ENCODE measurements at places on chromosomes 3 and 15.

GRCh38 chr3:100400419-100400779 lies 490 bp downstream of the TOMM70 start:
- DNase-seq: peak; percentile 34

GRCh38 chr15:30954674-30955073 lies 36.8 kb downstream of the MTMR10 start:
- DNase-seq: no peak

DNA sequence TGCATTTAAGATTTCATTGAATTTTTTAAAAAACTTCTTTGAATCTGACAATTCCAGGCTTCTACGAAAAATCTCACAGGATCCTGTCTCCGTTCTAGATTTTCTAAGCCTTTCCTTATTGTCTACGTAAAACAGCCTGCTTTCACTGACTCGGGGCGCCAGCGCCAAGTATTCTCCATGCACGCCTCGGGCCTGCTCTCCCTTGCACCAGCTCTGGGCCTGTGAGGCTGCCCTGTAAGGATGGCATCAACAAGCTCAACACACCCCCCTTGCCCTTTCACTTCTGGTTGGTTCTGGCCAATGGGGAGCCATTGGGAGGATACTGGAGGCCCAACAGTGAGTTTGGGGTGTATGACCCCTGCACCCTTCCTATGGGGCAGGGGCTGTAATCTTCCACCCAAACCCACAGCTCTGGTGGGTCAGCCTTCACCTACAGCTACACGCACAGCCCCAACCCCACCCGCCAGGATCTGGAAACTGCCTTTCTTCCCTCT lies 47.8 kb downstream of the SLC41A3 start:
- no peak for DNase-seq

DNA sequence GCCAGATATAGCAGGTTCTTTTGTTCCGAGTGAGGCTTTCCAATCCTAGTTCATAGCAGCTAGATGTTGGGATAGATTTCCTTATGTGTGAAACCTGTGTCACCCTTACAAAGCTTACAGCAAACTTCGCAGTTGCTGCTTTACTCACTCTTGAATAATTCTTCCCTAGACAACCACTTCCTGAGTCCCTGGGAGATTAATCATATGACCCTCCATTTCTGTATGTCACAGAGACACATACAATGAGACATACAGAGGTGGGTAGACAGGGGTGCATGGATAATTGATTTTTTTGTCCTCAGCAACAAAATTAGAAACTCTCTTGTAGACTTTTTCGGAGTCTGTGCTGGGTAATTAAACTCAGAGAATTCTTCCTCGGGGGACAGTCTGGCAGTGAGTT lies 163.2 kb downstream of the NSUN3 start:
- DNase-seq: no peak

- no peak for DNase-seq
These were observed 6.6 kb upstream of the HESX1 start for GRCh38 chr3:57206423-57206822.

DNA sequence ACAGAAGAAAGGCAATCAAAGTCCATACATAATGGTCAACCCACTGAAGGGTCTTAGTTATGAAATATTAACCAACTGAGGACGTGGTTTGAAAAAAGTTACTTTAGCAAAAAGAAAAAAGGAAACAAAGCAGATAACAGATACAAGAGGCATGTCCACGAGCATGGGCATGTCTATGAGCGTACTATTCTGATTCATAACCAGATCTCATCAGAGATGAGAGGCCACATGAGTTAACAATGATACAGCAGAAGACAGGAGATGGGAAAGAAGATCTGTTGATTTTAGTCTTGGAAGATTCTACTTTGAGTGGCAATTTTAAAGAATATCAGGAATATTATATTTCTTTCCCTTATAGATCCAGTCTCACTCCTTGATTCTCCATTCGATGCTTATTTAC lies 262.9 kb upstream of the SLITRK3 start:
- no peak for DNase-seq

GRCh38 chr3:75192146-75192616 lies 471.9 kb upstream of the FRG2C start:
- DNase-seq: peak; percentile 4

DNA sequence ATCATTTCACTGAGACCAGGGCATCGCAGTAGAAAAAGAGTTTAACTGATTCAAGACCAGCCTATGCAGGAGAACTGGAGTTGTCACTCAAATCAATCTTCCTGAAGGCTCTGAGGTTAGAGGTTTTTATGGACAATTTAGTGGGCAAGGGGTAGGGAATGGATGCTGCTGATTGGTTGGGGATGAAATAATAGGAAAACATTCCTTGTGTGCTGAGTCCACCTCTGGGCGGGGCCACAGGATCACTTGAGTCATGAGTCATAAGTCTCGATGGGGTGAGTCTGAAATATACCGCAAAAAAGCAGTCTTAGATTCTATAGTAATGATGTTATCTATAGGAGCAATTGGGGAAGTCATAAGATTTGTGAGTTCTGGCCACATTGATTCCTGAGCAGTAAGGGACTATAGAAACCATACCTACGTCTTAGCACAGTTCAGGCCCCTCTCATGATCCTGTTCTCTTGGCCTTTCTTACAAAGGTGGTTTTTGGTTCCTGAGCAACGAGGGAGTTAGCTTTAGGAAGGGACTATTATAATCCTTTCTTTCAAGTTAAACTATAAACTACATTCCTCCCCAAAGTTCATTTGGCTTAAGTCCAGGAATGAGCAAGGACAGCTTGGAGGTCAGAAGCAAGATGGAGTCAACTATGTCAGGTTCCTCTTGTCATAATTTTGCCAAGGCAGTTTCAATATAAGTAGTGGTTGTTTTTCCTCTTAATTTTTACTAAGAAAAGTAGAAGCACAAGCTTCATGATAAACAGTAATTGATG lies 2.7 kb upstream of the OPA1 start:
- DNase-seq: no peak

DNA sequence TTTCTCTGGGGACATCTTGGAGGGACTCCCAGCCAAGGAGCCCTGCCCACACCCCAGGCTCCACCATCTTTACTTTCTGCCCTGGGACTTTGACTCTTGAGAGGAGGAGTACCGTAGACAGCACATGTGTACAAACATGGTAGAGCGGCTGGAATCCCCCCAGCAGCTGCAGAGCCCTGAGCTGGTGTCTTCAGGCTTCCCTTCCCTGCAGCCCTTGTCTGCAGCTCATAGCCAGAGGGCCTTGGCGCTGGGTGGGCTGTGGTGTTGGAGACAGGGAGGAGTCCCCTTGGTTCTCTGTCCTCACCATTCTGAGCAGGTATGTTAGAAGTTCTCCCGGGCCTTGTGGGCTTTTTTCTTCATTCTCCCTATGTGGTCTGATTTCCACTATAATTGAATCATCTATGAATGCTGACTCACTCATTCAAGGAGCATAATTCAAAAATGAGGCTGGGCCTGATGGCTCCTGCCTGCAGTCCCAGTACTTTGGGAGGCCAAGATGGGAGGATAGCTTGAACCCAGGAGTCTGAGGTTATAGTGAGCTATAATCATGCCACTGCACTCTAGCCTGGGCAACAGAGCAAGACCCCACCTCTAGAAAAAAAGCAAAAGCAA lies 97.8 kb upstream of the MEF2A start:
- DNase-seq: no peak

DNA sequence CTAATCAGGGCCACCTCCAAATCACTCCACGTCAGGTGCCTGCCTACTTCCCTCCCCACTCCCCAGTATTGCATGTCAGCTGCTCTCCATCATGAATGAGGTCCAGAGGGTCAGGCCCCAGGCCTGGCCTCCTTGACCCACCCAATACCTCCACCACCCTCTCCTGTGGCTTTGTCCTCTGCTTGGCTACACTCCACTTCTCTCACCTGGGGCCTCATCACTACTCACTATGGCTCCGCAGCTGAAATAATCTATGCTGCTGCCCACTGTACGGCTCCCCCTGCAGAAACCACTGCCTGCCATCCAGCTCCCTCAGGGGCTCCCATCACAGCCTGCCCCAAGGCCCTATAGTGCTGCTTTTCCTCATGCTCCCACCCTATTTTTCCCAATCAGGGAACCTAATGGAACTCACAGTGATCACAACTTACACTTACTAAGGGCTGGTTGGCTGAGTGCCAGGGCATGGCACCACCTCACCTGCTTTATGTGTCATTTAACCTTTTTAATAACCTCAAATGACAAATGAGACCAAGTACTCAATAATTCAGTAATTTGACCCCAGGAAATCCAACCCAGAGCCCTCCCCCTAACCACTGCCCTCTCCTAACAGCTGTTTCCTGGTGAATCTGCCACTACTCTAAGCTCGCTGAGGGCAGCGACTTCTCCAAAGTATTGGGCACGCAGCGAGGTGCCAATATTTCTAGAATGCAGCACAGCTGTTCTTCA lies 2.3 kb downstream of the GORASP1 start:
- DNase-seq: no peak

DNA sequence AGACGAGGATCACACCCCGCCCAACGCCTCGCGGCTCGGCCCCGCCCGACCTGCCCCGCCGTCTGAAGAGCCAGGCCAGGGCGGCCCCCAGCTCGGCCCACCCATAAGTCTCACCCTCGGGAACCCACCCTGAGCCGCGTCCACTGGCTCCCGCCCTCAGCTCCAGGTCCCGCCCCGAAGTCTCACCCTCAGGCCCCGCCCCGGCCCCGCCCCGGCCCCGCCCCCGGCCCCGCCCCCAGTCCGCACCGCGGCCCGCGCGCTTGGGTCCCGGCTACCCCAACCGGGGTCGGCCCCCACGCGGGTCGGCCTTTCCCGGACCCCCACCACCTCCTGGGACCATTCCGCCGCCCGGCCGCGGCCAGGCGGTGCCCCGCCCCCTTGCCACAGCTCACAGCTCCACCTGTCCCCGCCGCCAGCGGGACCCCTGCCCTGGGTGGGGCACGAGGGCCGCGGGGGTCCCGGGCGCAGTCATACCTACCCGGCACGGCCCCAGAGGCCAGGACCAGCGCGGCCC lies 489 bp downstream of the CSPG5 start:
- DNase-seq: peak; percentile 26

DNA sequence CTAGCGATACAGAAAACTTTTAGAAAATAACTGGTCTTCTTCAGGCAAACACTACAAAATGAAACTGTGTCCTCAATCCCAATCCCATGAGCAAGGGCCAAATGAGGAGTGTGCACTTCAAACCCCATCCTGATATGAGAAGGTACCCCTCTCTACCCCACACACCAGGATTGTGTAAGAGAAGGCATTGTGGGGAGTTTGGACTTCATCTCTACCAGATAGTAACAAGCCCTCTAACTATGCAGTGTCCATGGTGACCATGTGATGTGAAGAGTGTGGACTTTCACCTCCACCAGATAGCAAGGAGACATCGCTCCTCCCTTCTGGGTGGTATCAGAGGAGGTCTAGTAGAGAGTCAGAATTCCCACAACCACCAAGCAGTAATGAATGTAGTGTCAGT lies 769.3 kb downstream of the MECOM start:
- DNase-seq: no peak

DNA sequence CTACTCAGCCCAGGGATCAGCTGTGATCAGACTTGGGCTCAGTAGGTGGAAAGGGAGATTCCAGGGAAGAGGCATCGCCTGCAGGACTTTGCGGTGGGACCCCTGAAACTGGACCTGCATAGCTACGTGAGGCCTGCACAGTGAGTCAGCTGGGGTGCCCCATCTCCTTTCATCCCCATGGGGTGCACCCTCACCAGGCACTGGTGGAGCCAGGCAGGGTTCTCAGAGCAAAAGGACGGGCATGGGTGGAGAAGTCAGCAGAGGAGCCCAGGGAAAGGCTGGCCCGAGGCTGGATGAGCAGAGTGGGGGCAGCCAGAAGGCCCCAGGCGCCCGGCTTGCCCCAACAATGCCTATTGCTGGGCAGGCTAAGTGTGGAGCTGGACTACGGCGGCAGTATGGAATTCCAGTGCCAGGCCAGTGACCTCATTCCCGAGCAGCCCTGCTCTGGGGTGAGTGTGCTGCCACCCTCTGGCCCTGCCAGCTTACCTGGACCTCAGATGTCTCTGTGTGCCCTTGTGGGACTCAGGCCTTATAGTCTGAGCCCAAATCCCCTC lies 19.7 kb downstream of the ACAA1 start:
- no peak for DNase-seq

DNA sequence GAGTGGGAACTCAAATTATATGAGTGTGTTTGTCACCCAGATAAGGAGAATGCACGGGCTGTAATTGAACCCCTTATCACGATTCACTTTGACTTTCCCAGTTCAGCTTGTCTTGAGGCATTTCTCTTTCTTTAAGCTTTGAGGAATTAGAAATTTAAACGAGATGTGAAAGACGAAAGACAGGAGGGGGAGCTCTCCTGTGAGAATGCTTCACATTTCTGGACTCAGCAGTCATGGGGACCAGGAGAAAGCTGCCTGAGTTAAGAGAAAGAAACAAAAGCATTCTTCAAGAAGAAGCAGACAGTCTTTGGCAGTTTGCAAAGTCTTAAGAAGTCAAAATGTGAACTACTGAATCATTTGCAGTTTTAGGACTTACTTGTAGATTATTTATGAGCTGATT lies 205.6 kb downstream of the NECTIN3 start:
- no peak for DNase-seq

DNA sequence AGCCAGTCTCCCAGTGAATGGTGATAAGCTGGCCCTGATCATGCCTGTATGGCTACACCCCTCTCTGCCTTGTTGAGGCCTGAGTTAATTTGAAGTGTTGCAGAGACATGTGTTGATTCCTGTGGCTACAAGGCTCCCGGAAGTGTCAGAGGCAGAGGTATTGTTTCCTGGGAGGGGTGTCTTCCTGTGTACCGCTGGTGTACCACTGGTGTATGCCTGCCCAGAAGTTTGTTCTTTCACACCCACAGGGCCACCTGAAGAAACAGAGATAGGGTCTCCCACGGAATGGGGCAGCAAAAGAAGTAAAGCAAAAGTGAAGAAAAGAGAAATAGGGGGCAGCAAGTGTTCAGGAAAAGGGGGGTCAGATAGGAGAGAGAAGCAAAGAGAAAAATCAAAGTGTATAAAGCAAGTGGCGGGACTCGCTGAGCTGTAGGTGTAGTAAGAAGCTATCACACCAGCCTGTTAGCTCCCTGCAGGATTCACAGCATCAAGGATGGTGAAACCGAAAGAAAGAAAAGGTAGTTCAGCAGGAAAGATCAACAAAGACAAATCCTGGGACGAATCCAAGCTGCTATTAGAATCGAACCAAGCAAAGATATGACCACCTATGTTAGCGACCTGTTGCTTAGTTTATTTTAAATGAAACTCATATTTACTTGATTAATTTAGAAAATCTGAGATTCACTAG lies 36.6 kb upstream of the CD47 start:
- peak; percentile 57 for DNase-seq

- DNase-seq: no peak
These were observed 8.5 kb downstream of the MRAS start for GRCh38 chr3:138356730-138357405.

- no peak for DNase-seq
These were observed 40.7 kb upstream of the TRA2B start for GRCh38 chr3:185978516-185978915.

- DNase-seq: no peak
These were observed 23.5 kb upstream of the SQOR start for GRCh38 chr15:45611305-45611704.

DNA sequence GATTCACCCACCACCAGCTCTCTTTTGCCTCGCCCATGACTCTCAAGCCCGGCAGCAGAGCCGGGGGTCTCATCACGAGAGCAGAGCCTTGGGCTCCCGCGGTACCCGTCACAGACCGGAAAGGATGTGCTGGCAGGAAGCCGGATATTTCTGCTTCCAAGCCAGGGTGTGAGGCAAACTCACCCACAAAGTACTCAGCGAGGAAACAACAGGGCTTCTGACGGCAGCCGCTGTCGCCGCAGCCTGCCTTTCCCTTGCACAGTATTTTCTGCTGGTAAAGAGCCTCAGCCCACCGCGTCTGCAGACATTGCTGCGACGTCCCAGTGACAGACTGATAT lies 119.9 kb downstream of the NSMCE3 start:
- no peak for DNase-seq
